ENCODE measurements at places on chromosomes 12 and 14.

DNA sequence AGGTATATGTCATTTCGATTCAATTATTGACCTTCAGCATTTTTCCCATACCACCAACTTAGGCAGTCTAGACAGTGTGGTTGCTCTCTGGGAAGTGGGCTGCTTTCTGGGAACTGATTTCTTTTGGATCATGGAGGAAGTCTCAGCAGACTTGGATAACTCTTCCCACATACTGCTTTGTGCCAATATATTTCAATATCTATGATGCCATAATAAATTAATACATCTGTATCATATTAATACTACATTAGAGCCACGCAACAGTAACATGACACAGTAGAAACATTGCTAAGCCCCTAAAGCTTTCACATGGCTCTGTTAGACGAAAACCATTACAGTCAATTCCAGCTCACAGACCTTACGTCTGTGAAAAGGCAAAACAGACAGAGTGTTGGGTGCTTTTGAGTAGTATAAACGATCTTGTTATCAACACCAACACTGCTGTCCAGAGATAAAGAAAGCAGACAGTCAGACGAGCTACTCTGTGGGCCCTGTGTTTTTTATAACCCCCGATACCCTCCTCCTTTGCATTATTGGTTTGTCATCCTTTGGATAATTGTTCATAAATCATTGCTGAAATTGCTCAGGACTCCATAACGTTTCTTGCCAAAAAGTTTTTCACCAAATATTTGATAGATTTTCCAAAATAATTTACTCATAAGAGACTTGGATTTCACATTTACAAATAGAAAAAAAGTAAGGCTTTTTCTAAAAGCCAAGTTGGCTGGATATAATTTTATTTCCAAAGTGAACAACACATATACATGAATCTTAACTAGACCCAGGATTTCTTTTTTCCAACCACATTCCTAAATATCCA, 439.7 kb downstream of the ADAMTS20 start:
- DNase-seq, result no peak

DNA sequence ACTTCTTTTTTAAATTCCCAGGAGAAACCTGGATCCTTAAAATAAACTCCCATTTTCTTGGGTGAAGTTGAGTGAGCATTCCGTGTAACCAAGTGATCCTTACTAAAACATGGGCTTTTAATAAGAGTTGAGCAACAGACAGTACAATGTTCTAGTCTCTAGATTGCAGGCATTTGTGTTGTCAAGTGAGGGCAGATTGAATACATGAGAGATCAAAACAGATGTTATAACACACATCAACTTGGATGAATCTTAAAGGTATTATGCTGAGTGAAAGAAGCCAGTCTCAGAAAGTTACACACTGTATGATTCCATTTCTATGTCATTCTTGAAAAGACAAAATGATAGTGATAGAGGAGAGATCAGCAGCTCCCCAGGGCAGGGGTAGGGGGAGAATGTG, 213.9 kb upstream of the CCDC196 start:
- no peak for DNase-seq

DNA sequence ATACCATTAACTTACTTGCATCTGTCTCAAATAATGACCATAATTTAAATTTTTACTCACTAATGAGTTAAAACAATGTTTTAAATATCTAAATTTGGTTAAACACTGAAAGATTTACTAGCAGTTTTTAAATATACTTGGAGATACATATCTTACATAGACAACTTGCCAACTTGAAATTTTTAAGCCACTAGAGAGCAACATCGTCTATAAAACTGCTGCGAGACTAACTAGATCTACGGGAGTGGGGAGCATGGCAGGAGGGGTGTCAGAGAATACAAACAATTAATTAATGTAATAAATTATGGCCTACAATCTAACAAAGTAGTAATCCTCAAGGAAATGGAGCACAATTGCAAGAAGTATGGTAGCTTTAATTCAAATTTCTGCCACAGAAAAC, 120.4 kb downstream of the LRRIQ1 start:
- no peak for DNase-seq

DNA sequence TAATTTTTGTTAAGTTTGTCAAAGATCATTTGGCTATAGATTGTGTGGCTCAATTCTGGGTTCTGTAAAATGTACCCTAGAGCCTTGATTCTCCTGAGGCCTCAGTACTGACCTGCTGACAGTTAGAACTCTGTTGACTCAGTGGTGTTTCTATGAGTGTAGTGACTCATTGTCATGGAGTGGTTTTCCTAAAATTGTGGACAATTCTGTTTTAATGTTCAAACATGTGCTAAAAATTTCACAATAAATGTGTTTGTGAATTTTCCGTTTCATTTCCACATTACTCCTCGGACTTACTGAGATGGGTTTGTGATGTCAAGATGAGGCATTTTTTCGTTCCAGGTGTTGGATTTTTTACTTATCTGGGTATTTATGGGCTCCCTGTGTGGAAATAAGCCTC, 695.9 kb downstream of the TMEM121 start:
- DNase-seq, result no peak

- no peak for DNase-seq
These were observed 38.6 kb downstream of the VWF start for GRCh38 chr12:6085841-6086240.

GRCh38 chr12:45285717-45286116, 69.8 kb downstream of the ANO6 start:
- DNase-seq, result no peak

DNA sequence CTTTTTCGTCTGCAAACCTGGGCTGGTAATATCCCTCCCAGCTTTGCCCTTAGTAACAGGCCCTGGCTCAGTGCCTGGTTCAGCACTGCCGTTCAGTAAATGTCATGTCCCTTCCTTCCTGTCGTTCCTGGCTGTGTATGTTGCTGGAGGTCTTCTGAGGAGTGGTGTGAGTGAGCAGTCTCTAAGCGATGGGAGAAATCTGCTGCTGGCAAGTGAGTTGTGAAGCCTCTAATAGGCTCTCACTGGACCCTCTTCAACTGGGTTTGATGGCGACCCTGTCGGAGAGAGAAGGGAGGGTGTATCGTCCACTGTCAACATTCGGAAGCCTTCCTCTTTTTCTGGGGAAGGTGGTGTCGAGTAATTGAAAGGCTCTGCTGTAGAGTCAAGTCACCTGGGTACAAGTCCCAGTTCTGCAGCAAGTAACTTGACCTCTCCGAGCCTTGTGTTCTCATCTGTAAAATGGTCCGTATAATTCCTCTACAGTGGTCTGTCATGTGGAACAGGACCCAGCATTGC, 62.8 kb downstream of the HRK start:
- no peak for DNase-seq

DNA sequence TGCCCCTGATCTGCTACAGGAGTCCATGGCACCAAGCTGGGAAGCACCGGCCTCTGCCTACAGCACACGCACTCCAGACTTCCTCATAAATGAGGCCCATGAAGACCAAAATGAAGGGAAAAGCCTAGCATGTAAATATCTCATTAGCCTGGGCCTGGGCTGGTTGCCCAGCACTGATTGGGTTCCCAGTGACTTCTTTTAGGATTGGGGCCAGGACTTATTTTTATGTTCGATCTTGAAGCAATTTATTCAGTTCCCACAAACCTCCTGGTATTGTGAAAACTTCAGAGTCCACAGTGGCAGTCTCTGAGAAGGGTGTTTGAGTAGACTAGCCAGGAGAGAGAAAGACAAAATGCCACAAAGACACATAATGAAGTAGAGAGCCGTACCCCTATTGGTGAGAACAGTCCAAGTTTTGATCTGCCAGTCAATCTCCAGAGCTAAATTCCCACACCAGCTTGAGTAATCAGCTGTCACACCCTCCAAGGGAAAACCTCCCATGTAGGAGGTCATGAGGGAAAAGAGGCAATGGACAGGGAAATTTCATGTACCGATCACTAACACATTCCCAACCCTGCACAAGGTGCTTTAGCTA, 78.2 kb downstream of the PHLDA1 start:
- no peak for DNase-seq

DNA sequence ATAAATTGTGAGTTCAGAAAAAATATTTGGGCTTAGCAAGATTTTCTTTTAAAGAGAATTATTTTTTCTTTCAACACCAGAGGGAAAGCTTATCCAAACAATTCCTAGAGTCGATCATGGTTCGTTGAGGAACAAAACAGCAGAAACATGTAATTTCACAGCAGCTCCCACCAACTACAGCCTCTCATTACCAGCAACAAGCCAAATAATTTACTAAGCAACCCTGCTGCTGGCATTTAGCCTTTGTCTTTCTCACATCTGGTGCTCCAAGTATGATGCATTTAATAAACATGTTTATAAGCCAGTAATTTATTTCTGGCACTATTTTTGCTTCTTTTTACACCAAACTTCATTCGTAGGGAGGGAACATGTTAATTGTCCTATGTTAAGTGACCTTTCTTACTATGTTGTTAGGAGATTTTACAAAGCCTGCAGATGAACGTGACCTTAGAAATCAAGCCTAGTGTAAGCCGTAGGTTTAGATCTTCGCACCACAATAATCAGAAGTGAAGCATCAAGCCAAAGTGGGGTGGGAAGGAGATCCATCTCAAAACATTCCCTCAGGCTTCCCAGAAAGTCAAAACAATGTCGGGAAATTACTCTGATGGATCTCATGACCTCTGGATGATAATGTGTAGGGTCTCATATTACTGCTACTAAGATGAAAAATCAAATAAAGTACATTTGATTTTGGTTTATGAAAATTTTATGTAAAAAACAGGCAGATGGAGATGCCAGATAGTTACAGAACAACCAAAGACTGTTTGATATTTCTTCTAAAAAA, 128.4 kb downstream of the RPAP3 start:
- no peak for DNase-seq

GRCh38 chr12:26277506-26278246, 82.3 kb downstream of the SSPN start:
- DNase-seq, result no peak

GRCh38 chr12:59737725-59738463, 142.1 kb downstream of the SLC16A7 start:
- no peak for DNase-seq

GRCh38 chr12:19208456-19208855, 78.9 kb downstream of the PLEKHA5 start:
- DNase-seq, result no peak

- DNase-seq, result no peak
These were observed 14.6 kb upstream of the PITPNM2 start for GRCh38 chr12:123165537-123165936.

GRCh38 chr12:47410383-47410782, 295.4 kb downstream of the RPAP3 start:
- DNase-seq, result no peak

DNA sequence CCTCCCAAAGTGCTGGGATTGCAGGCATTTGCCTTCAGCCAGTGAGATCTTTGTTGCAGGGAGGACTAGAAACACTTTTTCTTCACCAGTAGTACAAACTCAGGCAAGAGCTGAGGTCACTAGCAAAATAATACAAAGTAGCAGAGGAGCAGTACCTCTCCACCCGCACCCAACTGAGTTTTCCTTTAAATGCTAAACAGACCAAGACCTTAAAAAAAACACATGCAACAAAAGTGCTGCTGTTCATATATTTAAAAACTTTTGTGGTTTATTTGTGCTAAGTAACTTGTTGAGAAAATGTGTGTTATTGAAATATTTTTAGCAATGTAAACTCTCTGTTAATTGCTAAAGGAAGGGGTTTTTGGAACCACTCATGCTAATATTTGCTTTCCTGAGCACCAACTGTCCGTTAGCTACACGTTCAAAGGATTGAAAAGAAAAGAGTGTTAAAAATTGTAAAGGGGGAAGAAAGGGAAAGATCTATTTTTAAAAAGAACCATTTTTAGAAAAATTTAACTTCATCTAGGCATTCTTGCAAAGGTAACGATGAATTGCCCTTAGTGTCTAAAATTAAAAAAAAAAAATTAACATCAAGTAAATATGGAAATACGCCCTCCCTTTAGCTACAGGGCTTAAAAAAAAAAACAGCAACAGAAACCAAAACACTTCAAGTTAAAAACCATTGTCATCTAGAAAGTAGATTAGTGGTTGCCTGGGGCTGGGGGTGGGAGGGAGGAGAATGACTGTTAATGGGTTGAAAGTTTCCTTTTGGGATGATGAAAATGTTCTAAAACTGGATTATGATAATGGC, 114.0 kb upstream of the KRAS start:
- no peak for DNase-seq

DNA sequence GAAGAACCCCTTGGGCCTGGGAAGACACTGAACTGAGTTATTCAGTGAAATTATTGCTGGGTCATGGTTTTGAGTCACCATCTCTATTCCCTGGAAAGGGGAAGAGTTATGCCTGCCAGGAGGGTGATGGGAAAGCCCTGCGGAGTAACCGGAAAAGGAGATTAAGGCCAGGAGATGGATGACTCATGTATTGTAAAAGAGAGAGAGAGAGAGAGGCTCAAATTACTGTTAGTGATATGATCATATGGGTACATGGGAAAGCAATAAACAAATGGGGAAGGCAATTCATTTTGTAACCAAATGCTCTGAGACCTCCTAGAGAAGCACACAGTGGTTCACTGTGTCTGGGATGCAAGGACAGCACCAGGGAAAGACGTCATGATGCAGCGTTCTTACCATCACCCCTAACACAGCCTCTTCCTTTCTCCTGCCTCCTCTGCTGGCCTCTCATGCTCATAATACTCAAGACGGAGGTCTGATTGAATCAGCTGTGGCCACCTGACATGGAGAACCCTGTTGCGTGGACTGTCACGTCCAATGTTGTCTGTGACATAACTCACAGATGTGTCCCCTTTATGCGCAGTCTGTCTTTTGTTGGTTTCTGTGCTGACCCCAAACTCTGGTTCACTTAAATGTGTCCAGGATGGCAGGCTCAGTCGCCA, 243.7 kb downstream of the TMEM132D start:
- no peak for DNase-seq

GRCh38 chr12:26331136-26331535, 135.8 kb downstream of the SSPN start:
- DNase-seq, result no peak

GRCh38 chr12:24705741-24706358, 243.1 kb downstream of the BCAT1 start:
- DNase-seq, result no peak

DNA sequence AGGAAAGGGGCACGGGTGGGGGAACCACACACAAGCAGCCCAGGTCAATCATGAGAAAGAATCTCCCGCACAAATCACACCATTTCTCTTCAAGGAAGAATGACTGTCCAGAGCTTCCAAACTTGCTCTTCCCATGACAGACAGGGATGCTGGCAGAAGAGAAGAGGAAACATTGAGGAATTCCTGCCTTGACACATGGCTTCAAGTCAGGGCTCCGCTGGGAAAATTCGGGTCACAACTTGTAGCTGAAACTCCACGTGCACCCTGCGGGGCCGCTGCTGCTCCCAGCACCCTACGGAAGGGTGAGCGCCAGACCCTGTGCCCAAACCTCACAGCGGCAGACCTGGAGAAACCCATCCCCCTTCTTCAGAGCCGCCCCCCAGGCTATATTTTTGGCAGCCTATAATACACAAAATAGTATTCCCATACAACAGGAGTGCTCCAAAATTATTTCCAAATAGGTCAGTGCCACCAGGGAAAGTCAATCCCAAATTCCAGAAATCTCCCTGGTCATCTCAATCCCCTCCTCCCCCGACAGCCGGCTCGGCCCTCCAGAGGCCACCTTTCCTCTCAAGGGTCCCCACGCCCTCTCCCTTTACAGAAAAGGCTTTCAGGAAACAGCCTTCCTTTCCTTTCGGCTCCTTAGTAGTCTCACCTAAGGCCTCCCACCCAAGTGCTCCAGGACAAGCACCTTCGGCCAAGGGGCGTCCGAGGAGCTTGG, 1.3 kb downstream of the TMEM132D start:
- DNase-seq, result no peak
